ENCODE measurements at places on chromosomes 12 and 14. TPM values are rescaled to one million over a fixed set of nuclear protein-coding genes. Genes with fewer than 3 reads are reported as not detected.

DNA sequence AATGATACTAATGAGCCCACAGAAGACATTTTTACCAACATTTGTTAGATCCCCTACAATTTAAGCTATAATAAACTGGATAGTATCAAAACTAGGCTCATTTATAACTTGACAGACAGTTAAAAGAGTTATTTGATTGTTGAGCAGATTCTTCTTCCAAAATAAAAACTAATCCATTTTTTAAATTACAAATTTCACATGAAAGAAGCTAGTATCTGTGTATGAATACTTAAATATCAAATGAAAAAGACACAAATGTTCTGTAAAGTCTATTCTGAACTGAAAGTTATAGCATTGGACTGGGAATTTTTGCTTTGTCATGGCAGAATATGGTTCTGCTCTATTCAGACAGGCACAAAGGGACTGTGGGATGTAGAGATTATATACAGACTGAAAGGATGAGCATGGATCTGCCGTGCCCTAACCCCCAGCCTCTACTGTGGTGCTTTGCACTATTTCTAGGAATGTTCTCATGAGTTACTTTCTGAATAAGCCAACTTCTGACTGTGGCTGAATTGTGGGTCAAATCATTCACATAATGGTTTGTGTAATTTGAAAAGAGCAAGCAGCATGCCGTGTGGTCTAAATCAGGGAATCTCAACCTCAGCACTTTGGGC lies 352.7 kb downstream of the KCNH5 start:
- no peak for DNase-seq

DNA sequence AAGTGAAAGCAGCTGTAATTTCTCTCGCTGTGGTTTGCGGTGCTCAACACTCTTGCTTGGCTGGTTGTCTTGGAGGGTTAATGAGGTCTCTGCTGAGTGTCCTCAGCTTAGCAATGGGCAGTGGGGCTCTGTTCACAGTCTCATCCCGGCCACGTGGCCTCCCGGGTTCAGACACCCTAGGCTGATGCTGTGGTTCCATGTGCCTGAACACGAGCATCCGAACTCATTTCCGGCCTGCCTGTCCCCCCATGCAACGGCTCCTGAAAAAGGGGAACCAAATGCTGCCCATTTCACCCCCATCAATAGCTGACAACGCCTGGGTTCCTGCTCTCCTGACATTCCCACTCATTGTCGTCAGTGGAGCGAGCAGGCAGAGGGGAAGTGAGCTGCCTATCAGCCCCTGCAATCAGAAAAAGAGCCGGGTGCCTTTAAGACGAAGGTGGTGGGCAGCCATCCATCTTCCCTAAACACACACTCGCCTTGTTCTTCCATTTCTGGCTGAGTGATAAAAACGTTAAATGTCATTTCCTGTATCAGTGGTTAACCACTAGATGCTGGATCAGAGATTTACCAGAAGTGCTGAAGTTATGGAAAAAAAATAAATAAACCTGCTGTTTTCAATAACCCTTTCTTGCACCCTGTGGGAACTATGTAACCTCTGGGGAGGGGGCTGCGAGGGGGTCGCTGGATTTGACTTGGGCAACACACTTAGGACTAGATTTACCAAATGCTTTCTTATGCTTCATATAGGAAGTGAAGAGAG lies 60.3 kb upstream of the BCL2L14 start:
- DNase-seq = no peak

DNA sequence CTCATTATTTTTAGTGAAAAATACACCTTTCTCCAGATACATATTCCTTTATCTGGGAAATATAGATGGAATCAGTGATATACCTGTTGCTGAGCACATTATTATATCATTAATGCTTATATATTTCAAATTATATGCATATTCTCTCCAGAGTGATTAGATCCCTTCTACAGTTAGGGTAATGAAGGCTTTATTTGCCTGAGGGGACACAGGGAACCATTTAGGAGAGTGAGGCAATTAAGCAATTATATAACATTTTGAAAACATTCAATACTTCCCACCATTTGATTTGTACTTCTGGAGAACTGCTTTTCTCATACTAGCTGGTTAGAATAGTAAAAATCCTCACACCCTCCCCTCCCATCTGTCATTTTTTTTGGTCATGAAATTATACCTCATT lies 212.8 kb upstream of the NOVA1 start:
- no peak for DNase-seq

DNA sequence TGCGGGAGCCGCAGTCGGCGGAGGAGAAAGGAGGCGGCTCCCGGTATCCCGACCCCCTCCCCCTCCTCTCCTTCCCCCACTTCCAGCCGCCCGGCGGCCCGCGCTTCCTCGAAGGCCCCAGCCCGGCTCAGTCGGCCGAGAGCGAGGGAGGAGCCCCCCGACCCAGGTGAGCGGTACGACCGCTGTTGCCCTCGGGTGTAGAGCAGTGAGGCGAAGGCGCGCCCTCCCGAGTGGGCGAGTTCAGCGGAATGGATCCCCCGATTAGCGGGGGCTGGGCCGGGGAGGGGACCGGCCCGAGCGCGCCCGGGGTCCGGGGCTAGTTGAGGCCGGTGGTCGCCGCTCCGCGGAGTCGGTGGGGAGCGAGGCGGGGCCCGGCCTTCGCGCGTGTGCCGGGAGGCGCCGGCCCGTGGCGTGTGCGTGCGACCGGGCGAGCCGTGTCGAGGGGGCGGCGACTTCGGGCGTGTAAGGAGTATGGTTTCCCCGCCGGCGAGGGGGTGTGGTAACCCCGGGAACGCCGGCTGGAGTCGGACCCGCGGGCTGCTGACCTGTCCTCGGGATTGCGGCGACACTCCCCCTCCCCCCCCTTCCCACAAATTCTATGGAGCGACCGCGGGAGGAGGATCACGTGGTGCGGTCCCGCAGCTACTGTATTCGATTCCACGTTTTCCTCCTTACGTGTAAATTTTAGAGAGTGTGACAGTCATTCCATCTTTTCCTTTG lies 501 bp downstream of the RIMKLB start:
- DNase-seq = peak; percentile 36

The HOXC10 gene
- 1.8 TPM for total RNA-seq

The RNASE7 gene
- total RNA-seq = not detected

The TMEM132D gene
- 0.19 TPM for total RNA-seq

The ENDOU gene
- total RNA-seq = not detected

The GARIN6 gene
- not detected for total RNA-seq

The BHLHE41 gene
- not detected for total RNA-seq
